ENCODE measurements at places on chromosomes 1 and 21.

GRCh38 chr1:89844860-89845259 is 24.0 kb downstream of the LRRC8D start:
- DNase-seq, result no peak

DNA sequence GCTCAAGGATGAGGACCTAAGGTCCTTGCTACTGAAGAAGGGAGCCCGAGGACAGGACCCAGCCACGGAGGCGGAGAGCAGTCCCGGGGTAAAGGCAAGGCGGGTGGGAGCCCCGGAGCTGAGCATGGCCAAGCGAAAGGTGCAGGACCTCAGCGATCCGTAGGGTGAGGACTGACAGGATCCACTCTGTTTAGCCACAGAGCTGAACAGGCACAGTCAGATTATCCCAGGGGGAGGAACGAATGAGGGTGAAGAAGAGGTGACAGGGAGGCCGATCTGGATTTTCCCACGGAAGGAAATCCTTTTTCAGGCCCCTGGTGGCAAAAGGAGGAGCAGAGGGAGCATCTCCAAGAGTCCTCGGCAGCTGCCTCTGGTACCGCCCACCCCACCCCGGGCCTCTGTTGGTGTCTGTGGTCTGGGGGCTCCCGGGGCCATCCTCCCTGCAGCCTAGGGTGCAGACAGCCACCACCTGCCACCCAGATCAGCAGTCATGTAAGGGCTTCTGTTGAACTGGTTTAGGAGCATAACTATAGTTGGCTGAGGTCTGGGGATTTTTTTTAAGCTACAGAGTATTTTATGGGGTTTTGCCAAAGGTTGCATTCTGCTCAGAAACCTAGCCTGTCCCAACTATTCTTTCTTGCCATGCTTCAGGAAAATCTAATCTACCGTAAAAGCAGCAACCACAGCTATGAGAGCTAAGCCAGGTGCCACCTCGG is 32.3 kb upstream of the LBR start:
- no peak for DNase-seq

DNA sequence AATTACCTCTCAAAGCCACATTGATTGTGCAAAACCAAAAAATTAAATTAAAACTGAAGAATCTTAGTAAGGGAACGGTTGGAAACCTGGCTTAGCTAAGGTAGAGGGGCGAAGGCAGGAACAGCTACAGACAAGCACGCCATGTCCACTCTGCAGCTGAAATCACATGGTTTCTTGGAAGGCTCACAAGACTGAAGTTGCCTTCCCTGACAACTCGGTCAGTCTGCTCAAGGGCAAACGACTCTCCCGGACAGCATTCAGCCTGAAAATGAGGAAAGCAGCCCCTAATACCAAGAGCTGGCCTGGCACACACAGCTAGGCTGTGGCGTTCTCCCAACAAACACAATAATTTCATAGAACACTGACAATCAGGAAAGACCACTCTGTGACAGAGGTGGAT is 22.7 kb upstream of the BECN2 start:
- DNase-seq, result no peak

GRCh38 chr1:31762726-31763670 is 1.1 kb downstream of the ADGRB2 start:
- DNase-seq, result peak; percentile 56

GRCh38 chr1:195979646-195980045 is 628.6 kb downstream of the KCNT2 start:
- DNase-seq, result no peak

- no peak for DNase-seq
Observed at GRCh38 chr1:59671066-59671952, 143.4 kb upstream of the HOOK1 start.

DNA sequence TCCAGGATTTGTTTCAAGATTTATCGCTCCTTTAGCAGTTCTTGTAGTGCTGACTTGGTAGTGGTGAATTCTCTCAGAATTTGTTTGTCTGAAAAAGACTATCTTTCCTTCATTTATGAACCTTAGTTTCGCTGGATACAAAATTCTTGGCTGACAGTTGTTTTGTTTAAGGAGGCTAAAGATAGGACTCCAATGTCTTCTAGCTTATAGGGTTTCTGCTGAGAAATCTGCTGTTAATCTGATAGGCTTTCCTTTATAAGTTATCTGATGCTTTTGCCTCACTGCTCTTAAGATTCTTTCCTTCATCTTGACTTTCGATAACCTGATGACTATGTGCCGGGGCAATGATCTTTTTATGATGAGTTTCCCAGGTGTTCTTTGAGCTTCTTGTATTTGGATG is 28.9 kb downstream of the RPAP2 start:
- no peak for DNase-seq

DNA sequence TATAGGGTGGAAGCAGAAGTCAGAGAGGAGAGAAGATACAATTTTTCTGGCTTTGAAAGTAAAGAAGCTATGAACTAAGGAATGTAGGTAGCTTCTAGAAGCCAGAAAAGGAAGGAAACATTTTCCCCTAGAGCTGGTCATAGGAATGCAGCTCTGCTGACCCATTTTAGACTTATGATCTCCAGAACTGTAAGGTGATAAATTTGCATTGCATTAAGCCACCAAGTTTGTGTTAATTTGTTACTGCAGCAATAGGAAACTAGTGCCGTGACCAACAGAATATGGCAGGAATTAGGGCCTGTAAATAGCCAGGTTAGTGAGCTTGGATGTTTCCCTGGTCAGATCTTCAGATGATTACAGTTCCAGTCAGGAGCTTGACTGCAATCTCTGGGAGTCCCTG is 244.3 kb upstream of the C1orf105 start:
- no peak for DNase-seq

DNA sequence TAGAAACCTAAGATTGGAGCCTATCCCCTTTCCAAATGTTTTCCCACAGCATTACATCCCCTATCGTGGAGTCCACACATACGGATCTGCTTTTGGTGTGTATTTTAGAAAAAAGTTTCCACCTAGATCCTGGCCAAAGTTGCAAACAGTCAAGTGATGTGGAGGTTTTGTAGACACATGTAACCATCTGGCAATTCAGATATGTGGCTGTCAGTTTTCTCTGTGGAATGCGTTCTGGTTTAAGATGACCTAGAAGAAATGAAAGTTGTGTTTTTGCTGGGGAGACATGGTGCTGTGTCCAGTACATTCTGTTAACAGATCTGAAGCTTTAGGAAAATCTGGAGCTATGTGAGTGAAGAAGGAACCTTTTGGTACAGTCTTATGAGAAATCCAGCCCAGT is 14.8 kb downstream of the RNF220 start:
- no peak for DNase-seq
